ENCODE measurements at places on chromosomes 5 and 9.

GRCh38 chr9:77714077-77714549, 66.0 kb upstream of the GNA14 start:
- DNase-seq = no peak

- no peak for DNase-seq
Observed at GRCh38 chr9:90053027-90053426, 448.2 kb downstream of the GADD45G start.

GRCh38 chr5:35317586-35317985, 87.3 kb upstream of the PRLR start:
- no peak for DNase-seq

- no peak for DNase-seq
Observed at GRCh38 chr5:168165221-168165914, 126.1 kb upstream of the WWC1 start.

- no peak for DNase-seq
Observed at GRCh38 chr9:121233906-121234831, 32.5 kb upstream of the RAB14 start.

- DNase-seq = peak; percentile 68
Observed at GRCh38 chr5:157855404-157855994, 3.4 kb downstream of the CLINT1 start.

- peak; percentile 8 for DNase-seq
Observed at GRCh38 chr5:87195616-87196015, 72.1 kb upstream of the RASA1 start.

DNA sequence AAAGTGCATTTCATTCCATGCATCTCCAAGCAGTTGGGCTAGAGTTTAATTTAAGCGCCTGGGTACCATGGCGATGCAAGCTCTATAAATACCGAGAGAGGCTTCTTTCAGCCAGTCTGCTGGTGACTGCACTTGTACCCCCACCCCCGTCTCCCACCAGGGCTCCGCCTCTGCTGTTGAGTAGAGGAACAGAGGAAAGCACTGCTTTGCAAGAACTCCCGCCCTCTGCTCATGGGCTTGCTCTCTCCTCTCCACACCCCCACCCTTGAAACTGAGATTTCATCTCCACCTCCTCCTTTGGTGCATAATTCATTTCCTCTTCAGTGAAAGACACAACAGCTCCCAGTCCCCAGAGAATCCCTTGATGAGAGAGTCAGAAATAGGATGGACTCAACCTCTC, 5.1 kb upstream of the WWC1 start:
- no peak for DNase-seq

DNA sequence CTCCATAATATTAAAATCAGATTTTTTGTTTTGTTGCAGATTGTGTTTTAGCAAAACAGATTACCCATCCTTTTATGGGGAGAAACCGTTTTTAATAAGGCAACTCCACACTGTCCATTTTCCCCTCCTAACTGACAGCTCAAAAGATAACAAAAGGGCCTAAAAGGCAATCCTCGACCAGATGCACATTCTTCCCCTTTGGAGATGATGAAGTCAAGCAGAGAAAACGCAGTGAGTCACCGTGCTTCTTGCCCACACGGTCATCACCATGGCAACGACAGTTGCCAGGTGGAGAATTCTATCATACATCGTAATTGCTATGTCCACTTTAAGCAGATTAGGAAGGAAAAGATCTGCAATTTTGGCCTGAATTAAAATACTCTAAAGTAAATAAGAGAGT, 96.4 kb downstream of the DIRAS2 start:
- DNase-seq = no peak

DNA sequence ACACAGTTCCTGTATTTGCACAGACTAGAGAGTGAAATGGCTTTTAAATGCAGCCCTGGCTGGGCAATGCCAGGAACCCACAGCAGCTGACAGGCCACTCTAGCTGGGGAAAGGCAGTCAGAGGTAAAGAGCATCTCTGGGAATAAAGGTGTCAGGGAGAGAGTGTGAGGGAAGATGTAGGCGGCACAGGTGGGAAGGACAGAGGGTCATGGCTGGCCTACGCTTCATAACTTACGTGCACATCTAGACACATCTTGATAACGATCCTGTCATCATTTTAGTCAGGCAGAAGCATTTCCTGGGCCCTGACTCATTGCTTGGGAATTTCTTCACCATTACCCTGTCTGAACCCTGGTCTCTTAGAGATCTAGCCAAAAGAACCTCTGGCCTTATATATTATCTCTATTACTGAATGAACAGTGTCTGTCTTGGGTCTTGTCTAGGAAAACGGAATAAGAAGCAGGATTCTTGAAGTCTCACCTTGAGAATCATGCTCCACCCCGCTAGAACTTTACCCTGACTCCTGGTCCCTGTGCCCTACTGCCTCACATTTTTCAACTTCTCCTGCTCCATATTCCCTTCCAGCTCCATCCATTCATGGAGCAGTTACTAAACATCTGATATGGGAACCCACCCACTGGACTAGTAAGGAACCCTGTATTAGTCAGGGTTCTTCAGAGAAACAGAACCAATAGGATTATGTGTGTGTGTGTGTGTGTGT, 106.4 kb upstream of the ELL2 start:
- DNase-seq = peak; percentile 59

- DNase-seq = no peak
Observed at GRCh38 chr9:37259951-37260350, 139.6 kb downstream of the ZCCHC7 start.

DNA sequence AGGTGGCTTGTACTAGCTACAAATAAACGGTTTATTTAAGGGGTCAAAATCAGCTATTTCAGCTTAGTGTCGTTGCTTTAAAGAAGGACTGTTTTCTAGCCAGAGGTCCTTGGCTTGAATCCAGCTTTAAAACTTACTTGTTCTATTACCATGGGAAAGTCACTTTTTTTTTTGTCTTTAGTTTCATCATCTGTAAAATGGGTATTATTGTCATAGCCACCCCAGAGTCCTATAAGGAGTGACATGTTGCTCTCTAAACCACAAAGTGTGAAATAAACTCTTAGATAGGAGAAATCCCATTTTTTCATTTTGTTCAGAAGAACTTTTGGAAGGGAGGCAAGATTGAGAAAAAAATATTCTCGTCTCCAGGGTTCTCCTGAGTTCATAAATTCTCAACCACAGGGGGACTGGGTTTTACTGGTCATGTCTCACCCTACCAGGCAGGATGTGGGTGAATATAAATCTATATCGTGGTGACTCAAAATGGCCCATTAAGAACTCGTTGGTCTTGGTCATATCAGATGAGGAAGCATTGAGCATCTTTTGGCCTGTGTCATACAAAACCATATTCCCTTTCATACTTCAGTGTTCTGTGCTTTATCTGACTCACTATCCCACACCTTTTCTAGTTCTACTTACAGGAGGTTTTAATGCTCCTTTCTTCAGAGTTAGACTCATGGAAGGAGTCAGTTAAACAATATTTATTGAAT, 202.7 kb upstream of the NR3C1 start:
- no peak for DNase-seq

GRCh38 chr5:101047181-101047580, 144.1 kb upstream of the ST8SIA4 start:
- no peak for DNase-seq

DNA sequence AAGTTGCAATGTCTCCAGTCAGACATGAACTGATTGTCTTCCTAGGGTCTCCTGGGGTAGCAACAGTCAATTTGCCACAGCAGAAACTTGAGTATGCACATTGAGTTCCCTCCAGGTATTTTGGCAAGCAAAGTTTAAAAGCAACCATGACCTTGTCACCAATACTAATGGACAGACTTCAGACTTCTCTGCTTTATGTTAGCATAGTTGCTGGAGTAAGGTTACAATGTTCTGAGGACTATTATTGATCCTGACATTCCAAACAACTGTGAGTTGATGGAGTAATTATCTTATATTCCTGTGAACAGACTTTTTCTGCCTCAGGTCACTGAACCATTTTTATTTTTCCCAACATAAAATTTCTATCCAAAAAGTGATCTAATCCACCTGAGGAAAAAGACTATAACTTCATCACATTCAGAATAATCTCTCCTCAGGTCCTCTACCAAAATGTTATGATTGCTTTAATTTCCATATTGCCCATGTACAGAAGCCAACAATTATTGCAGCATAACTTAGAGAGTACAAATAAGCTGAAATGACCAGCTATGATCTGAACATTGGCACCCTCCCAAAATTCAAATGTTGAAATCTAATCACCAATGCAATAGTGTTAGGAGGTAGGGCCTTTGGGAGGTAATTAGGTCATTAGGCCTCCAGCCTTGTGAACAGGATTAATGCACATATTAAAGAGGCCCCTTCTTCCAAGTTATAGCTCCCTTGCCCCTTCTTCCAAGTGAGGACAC, 228.3 kb downstream of the PDE4D start:
- no peak for DNase-seq

- DNase-seq = no peak
Observed at GRCh38 chr9:115254287-115255180, 136.6 kb upstream of the TNC start.

GRCh38 chr5:109943701-109944235, 254.0 kb downstream of the MAN2A1 start:
- no peak for DNase-seq

DNA sequence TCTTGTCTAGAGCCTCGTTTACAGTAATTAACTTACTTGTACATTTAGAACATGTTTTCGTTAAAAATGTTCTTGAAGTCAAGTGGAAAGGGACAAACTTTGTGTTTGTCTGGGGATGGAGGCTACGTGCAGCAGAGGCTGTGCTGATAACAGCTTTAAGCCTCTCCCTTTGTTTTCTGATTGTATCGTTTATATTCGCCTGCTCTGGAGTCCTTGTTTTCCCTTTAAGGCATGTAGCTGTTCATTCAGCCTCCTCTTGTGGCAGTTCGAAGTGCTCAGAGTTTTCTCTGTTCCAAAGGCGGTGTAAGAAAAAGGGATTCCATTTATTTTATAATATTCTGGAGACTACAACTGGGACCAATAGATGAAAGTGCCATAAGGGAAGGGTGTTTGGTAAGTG, 1.9 kb downstream of the SLC36A1 start:
- DNase-seq = no peak

DNA sequence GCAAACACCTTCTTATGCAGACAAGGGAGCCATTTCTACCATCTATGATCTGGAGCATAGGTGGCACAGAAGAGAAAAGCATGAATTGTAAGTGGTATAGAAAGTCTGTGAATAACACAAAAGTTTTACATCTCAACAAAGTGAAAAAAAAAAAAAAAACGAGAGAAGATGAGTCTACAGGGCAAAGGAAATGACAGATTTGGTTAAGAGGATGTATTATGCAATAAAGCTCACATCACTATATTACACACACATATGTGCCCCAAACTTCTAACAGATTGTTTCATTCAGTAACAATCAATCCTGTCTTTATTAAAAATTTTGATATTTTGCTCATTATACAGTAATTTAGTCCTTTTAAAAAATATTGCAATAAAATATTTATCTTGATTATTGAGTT, 49.8 kb downstream of the CERT1 start:
- no peak for DNase-seq

GRCh38 chr9:135215571-135216161, 128.2 kb downstream of the OLFM1 start:
- no peak for DNase-seq

GRCh38 chr5:92886751-92887150, 694.3 kb downstream of the NR2F1-AS1 start:
- no peak for DNase-seq

- no peak for DNase-seq
Observed at GRCh38 chr9:89716559-89716958, 111.7 kb downstream of the GADD45G start.

GRCh38 chr5:179759581-179760551, 27.2 kb downstream of the MAML1 start:
- DNase-seq = no peak

- DNase-seq = peak; percentile 69
Observed at GRCh38 chr9:113957821-113958341, 81.8 kb downstream of the ZNF618 start.

DNA sequence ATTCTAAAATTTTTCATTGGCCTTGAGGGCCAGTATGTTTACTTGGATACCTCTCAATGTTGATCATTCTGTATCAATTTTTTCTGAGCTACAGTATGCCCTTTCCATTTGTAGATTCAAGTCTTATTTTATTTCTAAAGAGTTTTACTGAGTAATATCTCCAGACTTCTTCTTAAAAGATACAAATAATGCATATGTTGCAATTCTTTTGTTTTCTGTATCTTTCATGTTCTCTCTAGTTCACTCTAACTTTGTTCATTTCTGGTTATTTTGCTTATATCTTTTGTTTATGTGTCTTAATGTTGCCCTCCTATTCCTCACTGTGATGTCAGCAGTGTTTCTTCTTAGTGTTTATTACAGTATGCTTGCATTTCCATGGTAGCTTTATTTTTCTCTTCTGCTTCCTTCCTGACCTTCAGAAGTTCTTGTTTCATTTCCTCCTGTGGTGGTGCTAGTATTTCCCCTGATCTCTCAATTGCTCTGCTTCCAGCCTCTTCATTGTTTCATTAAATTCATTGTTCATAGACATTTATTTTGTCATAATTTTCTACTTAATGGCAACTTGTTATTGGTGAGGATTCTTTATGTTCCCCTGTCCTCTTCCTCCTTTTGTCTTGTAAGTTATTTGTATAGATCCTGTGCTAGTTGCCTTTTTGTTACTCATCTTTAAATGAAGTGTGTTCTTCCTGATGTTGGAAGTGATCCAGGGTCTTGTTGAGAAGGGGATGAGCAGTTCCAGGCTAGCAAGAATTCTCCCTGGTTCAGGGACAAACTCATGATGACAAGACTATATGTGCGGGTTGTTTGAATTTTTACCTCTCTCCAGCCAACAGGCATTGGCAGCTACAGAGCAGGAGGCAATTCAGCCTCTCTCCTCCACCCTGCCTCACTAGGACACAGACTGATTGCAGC, 160.8 kb downstream of the DEPDC1B start:
- DNase-seq = no peak
